ENCODE measurements at places on chromosomes 3 and 15.
A peak's percentile ranks its signal among the peaks of the same experiment; 100 is the strongest.

DNA sequence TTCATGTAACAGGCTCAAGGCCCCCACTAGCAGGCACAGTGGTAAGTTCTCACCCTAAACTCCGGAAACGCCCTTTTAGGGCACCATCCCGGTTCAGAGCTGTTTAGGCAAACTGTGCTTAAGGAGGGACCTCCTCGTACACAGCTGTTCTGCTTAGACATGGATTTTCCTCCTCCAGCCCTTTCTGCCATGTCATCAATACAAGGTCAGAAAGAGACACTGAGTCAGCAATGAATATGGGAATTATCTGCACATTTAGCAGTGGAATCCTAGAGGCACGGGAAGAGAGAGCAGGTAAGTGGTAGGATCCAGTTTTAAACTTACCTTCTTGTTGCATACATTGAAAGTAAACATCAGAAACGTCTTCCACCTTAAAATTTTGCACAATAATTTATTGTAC lies 107.3 kb downstream of the KCNAB1 start:
- DNase-seq: no peak

GRCh38 chr3:36868614-36869436 lies 76.0 kb downstream of the TRANK1 start:
- DNase-seq: no peak

- DNase-seq: no peak
Measured at GRCh38 chr15:33159726-33160453, 34.6 kb downstream of the FMN1 start.

- no peak for DNase-seq
Measured at GRCh38 chr3:123270818-123271217, 69.1 kb downstream of the SEC22A start.

DNA sequence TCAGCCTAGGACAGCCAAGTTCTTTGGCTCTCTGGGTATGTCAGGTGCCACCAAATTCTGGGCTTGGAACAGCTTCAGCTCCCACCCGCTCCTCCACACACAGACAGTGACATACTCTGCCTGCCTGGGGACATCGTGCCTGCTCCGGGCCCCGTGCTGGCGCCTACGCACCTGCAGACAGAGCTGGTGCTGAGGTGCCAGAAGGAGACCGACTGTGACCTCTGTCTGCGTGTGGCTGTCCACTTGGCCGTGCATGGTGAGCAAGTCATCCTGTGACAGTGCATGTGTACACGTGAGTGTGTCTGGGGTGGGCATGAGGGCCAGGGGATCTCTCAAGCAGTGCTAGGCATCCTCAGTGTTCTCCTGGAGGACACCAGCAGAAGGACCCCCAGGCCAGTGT lies 922 bp downstream of the IL17RC start:
- no peak for DNase-seq

DNA sequence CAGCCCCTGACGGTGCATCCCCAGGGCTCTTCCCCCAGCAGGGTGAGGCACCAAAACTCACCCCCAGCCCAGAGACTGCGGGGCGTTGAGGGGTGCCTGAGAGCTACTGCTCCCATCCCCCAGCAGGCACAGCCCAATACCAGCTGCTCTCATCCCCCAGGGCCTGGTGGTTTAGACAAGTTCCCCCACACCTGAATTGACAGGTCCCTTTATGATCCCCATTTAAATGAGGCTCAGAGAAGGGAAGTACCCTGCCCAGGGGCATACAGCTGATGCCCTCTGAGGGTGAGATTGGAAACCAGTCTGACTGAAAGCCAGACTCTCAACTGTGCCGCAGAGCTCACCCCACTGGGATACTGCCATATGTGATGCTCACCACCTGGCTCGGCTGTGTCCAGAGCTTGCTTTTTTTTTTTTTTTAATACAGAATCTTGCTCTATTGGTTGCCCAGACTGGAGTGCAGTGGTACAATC lies 20.1 kb downstream of the DUSP7 start:
- no peak for DNase-seq

GRCh38 chr3:123951522-123952447 lies 9.2 kb downstream of the CCDC14 start:
- DNase-seq: peak; percentile 53
